Natural killer cell treated with Interleukin-12 subunit alpha and Interleukin-12 subunit beta and Interleukin-15 and Interleukin-18, amount 100 ng/mL, for 72 hours (primary cell): ENCODE measurements at places on chromosomes 2 and 18. TPM values are rescaled to one million over a fixed set of nuclear protein-coding genes. Genes with fewer than 3 reads are reported as not detected.

DNA sequence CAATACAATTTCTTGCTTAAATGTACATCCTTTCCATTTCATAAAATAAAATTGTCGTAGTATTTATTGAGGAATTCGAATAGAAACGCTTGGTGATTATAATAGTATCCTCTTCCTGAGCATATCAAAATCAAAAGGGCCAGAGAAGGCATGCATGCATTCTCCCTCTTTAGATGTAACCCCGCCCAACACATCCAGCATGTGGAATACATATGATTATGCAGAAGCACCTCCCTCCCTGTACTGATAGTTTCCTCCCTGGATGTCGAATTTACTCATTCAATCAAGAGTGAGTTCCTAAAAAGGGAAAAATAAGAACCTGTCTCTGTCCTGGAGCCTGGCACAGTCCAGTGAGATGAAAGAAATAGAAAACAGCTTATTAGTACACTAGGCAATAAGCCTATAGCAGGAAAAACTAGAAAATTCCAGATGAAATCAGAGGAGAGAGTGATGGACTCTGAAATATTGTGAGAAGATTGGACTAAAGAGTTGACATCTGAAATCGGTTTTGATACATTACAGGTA, 262.9 kb downstream of the RDH14 start:
- no peak for DNase-seq
- H3K27me3 ChIP-seq = no peaks in the 10 kb centered on the region
- no peaks in the 10 kb centered on the region for H3K4me1 ChIP-seq

DNA sequence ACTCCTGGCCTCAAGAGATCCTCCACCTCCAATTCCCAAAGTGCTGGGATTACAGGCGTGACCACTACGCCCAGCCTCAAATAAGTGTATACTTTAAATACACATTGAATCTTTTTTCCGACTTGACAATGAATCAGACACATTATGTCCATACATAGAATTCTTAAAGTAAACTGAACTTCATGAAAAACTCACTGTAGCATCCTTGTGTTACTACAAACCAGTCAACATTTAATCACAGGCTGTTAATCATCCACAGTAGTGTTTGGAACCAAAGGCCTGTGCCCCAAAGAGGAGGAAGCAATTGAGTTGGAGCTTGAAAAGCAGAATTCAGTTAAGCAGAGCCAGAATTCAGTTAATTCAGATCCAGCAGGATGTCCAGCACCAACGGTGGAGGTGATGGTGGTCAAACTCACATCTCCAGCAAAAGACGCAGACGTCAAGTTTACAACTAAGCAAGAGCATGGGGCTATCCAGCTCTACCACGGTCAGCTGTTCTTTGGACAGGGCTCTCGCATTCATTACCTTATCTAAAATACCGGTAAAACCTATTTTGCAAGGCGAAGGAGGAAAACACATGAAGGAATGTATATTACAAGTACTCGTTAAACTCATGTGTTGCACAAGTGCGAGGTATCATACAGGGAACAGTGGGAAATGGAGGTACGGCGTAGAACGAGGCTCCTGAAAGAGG, 1.2 kb downstream of the SLC39A6 start:
- H3K27ac ChIP-seq = peak overlapping the region; percentile 95
- no peaks in the 10 kb centered on the region for H3K36me3 ChIP-seq
- DNase-seq = no peak
- H3K4me3 ChIP-seq = peak overlapping the region; percentile 95
- H3K27me3 ChIP-seq = no peaks in the 10 kb centered on the region

PARD3B gene
- not detected for total RNA-seq

- H3K36me3 ChIP-seq = no peaks in the 10 kb centered on the region
- DNase-seq = peak; percentile 18
- H3K27me3 ChIP-seq = peaks cover 44% of the 10 kb centered on the region
- peaks cover 47% of the 10 kb centered on the region for H3K4me1 ChIP-seq
- peak overlapping the region; percentile 51 for H3K4me3 ChIP-seq
- H3K27ac ChIP-seq = peak overlapping the region; percentile 10
Measured at GRCh38 chr2:218895759-218896500, 15.3 kb downstream of the WNT10A start.

DNA sequence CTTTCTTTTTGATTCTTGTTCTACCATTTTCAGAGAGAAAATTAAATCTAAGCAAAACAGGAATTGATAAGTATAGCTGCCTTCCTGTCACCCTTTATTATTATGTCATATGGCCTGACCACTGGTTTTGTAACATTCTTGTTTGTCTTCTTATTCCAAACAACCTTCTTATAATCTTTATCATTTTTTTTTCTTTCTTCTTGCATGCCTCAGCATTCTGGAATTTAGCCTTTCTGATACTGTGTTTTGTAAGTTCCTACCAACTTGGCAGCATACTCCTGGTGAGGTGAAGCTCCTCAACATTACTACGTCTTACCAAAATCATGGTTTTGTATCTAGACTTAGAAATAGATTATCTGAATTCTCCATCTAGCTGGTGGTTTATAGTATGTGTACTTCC, 199.2 kb downstream of the CAMKMT start:
- no peak overlapping the region for H3K4me3 ChIP-seq
- no peaks in the 10 kb centered on the region for H3K4me1 ChIP-seq
- DNase-seq = no peak
- no peaks in the 10 kb centered on the region for H3K27me3 ChIP-seq
- no peak overlapping the region for H3K27ac ChIP-seq
- no peaks in the 10 kb centered on the region for H3K36me3 ChIP-seq

DNA sequence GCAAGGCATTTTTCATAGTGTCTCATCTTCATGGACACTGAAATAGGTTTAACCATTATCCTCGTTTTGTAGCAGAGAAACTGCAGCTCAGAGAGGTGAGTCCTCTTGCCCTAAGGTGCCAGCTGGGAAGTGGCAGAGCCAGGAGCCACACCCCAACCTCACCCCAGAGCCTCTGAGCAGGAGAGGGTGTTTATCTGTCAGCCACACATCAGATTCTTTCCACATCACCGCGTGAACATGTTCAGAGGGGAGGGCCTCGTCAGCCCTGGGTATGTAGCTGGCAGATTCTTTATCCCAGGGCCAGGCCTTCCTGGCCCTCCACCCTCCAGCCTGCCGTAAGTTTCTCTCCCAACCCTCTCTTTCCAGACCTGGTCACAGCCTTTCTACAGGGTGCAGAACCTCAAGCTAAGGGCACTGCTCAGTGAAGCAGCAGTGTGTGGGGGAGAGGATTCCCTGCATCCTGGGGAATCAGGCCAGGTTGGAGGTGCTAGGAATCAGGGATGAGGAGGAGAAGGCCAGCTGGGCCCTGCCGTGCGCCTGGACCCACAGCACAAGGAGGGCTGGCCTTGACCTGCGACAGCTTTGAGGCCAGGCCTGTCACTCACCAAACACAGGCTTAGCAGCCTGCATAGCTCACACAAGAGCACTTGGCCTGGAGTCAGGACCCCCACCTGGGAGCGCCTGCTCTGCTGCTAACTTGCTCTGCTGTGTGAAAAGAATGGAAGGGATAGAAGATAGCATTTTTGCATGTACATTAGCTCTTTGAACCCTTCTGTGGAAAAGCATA, 111.3 kb upstream of the MCFD2 start:
- no peak overlapping the region for H3K27ac ChIP-seq
- no peaks in the 10 kb centered on the region for H3K4me1 ChIP-seq
- DNase-seq = no peak
- no peaks in the 10 kb centered on the region for H3K36me3 ChIP-seq
- no peaks in the 10 kb centered on the region for H3K27me3 ChIP-seq
- no peak overlapping the region for H3K4me3 ChIP-seq

DNA sequence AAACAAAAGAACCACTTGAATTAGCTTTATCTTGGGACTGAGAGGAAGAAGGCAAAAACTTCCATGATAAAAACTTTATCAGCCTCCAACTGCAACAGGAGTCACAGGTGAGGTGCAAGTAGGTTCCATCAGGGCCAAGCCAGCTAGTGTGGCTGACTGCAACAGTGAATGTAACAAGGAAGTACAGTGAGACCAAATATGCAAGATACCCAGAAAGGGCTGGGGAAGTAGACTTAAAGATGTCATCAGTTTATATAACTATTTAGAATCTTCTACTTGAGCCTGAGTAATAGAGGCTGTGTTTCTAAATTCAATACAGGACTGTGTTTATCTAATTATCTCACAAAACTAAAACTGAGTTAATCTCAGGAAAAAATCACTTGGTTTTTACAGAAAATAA, 14.8 kb downstream of the PLEKHM3 start:
- peaks cover 25% of the 10 kb centered on the region for H3K4me1 ChIP-seq
- H3K27ac ChIP-seq = no peak overlapping the region
- H3K4me3 ChIP-seq = no peak overlapping the region

IL36RN gene
- not detected for total RNA-seq

DNA sequence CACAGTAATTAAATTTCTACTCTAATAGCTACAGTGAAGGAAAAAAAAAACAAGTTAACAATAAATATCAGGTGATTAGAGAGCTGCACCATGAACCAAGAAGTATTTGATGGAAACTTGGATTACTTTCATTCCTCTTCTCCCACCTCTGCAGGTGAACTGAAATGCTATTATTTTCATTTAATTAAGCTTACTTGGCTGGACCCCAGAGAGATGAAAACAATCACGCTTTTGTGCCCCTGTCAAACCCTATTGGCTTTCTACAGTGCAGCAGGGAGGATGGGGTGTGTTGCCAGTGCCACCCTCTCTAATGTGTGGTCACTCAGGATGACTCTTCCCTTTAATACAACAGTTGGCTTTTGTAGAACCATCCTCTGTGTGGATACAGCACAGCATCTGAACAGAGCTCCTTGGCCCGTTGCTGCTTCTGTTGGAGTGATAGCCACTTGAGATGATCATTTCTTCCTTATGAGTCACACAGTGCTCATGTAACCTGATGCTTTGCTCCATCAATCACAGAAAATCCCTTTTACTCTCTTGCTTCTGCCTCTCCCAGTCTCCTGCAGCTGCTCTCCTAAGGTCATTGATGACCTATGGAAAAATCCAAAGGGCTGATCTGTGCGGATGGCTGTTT, 5.5 kb upstream of the ARL4C start:
- peak overlapping the region; percentile 6 for H3K27ac ChIP-seq
- no peak for DNase-seq
- peaks cover 8% of the 10 kb centered on the region for H3K27me3 ChIP-seq
- no peak overlapping the region for H3K4me3 ChIP-seq
- H3K36me3 ChIP-seq = no peaks in the 10 kb centered on the region

GRCh38 chr2:226211439-226211838, 588.2 kb downstream of the IRS1 start:
- H3K27me3 ChIP-seq = no peaks in the 10 kb centered on the region
- H3K36me3 ChIP-seq = no peaks in the 10 kb centered on the region
- H3K4me3 ChIP-seq = no peak overlapping the region
- no peak for DNase-seq
- H3K27ac ChIP-seq = no peak overlapping the region
